Mucosa of descending colon (tissue), 3 donors: ENCODE measurements at places on chromosomes 5 and 9. TPM values are rescaled to one million over a fixed set of nuclear protein-coding genes. Genes with fewer than 3 reads are reported as not detected.
A peak's percentile ranks its signal among the peaks of the same experiment; 100 is the strongest.

NOXA1 gene
- total RNA-seq: 18.0 TPM

DNA sequence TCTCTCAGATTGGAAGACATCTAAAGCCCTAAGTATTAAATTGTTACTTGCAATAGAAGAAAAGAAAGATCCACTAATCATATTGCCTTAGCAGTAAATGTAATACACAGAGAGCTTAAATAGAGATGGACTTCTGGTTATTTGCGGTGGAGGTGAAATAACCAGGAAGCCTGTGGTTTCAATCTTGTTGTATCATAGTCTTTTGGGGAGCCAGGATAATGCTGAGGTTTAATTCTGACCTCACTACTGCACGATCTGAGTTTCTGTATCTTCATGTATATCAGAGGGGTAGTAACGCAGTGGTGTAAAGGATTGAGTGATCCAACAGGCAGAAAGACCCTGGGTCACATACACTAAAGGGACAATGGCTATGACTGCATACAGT is 71.7 kb downstream of the ANKRD55 start:
- no peak for DNase-seq

ANKDD1B gene
- total RNA-seq: 8.0 TPM

LPAR1 gene
- 27.5 TPM for total RNA-seq

OLFML2A gene
- 48.3 TPM for total RNA-seq

GRCh38 chr5:107593009-107593408 is 77.7 kb downstream of the EFNA5 start:
- DNase-seq: no peak

DNA sequence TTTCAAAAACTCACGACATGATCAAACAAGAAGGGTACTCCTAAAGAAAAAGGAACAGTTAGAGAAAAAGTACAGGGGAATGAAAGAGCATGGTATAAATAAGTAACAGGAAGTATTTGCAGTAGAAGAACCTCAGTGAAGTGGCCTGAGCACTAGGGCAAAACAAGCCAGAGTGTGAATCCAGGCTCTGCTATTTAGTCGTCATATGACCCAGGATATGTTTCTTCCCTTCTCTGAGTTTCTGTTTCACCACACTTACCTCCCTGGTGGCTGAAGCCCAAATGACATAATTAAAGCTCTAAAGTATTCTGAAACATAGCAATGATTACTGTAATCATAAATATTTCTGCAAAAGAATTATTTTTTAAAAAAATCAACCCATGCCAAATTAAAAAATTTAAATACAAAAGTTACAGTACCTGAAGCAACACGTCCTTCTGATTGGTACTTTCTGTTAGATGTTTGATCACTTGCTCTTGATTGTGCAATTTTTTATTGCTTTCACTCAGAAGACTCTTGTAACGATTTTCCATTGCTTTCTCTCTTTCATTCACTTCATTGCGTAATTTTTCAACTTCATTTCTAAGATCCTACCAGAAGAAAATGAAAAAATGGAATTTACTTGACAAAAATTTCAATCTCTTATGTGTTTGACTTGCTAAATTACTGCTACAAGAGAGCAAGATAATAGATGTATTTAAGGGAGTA is 88.9 kb downstream of the CDK5RAP2 start:
- DNase-seq: no peak

GRCh38 chr5:62305358-62305714 is 670 bp upstream of the KIF2A start:
- DNase-seq: no peak

SPATA9 gene
- 0.39 TPM for total RNA-seq

GRCh38 chr5:157703736-157704135 is 27.5 kb upstream of the THG1L start:
- DNase-seq: no peak

TMEM174 gene
- not detected for total RNA-seq

PRR7 gene
- 1.2 TPM for total RNA-seq

C7 gene
- 9.2 TPM for total RNA-seq

GRCh38 chr5:65482736-65483545 is 1.2 kb upstream of the ADAMTS6 start:
- peak; percentile 41 for DNase-seq

DNA sequence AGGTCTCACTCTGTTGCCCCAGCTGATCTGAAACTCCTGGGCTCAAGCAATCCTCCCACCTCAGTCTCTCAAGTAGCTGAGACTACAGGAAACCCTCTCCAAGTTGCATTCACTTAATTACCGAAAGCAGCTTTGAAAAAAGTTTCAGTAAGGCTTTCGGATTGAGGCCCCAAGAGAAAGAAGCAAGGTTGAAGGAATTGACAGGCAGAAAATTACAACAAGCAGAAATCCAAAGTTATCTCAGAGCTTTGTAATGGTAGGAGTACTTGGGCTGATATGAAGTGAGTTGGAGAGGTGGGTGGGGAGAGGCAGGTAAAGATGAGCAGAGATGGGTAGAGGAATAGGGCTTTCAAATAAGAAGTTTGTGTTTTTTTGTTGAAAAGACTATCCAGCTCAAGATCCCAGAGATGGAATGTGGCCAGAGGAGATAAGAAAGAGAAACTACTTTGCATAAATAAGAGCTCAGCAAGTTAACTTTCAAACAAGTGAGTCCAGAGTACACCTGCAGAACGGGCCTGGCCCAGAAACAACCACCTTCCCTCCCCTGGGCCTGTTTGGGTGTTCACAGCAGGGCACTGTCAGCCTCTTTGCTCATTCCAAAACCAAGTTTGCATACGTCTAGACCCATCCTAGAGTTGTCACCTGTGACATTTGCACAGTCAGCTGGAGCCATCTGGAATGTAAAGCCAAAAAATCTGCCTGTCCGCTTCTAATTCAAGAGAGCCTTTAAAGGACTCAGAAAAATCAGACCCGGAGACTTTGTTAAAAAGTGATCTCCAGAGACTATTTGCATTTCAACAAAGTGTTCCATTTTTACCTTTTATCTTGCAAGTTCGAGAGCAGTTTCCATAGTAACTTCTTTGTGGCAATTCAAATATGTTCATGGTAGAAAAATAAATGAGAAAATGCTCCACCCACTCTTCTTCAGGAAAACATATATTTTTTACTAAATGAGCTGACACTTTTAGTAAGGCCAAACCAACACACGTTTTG is 2.2 kb upstream of the CLINT1 start:
- DNase-seq: peak; percentile 39

- DNase-seq: no peak
Measured at GRCh38 chr5:55636683-55637082, 75.4 kb downstream of the SLC38A9 start.

DNA sequence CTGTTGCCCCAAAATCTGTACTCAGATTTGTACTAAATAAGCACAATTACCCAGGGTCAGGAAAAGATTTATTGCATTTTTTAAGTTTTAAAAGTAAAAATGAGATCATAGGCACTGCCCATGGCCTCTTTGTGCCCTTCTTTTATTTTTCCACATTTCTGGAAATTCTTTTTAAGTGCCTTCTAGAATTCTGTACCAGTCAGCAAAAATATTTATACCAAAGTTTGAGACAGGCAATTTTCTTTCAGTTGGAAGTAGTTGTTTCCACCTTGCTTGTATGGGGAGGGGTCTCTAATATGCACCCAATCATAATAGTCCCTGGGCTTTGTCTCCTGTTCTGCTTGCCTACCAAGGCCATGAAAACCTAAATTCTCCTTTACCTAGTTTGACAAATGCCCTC is 5.6 kb upstream of the RNF20 start:
- no peak for DNase-seq

- DNase-seq: no peak
Measured at GRCh38 chr9:136700304-136700703, 12.1 kb upstream of the DIPK1B start.

DNA sequence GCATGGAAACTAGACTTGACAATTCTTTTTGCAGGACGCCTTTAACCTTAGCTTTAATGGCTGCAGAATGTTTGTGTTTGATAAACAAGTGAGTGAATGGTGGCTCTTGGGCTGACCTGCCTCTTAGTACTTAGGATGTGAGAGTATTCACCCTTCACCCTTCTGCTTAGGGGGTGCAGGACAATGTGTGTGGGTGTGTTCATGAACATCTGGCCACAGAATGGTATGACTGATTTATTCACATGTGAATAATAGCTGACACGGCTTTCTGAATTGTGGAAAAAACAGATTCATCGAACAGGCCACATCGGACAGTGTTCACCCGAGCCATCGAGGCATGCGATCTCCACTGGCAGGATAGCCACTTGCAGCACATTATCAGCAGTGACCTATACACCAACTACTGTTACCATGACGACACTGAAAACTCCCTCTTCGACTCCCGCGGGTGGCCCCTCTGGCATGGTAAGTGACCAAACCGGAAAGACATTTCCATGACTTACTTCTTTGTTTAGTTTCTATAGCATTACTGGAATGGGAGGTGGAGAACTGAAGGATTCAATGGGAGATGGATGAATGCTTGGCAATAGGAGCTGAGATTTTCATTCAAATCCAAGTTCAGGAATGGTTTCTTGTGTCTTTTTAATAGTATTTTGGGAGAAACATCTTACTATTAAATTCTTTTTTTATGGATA is 193.6 kb downstream of the ZSWIM6 start:
- no peak for DNase-seq

DNA sequence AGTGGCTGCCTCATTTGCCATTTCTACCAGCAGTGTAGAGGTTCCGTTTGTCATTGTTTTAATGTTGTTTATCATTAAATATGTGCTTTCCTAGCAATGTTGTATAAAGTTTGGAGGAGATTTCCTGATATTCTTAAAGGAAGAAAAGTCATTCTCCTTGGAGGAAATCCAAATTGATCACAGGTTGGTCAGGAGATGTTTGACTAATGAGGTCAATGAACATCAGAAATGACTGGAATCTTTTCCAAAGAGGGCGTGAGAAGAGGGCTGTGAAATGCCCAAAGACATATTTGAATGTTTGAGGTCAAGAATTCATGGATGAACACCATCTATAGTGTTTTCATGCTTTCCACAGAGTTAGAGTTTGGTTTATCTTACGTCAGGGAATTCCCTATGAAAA is 471.3 kb downstream of the MAT2B start:
- DNase-seq: no peak

DNA sequence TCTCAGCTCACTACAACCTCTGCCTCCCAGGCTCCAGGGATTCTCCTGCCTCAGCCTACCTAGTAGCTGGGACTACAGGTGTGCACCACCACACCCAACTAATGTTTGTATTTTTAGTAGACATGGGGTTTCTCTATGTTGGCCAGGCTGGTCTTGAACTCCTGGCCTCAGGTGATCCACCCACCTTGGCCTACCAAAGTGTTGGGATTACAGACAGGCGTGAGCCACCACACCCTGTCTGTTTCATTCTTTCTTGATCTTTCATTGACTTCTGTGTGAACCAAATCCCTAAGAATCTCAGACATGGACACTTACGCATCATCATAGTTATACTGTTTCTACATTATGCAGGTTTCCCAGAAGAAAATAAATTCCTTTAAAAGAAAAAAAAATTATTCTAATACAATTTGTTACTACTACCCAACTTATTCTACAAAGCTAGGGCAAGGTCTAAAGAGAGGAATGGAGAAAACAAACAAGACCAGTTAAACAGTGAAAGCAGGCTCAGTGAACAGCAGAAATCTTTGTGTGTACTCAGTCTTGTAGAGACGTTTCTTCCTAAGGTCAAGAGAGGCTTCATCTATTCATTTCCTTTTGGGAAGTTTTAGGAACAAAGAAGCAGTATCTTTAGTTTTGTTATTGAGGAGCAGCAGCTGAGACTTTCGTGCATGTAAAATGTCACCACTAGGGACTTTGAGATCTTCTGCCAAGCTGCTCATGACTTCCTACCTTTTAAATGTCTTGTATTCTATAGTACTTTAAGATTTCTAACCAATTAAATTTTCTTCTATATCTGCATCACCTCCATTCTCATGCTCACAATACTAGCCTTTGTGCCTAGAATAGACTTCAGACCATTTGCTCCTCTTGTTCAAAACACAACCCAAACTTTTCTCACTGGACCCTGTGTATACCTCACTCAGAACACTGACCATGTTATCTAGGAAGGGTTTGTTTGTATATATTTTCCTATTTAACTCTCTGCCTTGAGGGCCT is 5.6 kb upstream of the HMGCR start:
- DNase-seq: no peak

DNA sequence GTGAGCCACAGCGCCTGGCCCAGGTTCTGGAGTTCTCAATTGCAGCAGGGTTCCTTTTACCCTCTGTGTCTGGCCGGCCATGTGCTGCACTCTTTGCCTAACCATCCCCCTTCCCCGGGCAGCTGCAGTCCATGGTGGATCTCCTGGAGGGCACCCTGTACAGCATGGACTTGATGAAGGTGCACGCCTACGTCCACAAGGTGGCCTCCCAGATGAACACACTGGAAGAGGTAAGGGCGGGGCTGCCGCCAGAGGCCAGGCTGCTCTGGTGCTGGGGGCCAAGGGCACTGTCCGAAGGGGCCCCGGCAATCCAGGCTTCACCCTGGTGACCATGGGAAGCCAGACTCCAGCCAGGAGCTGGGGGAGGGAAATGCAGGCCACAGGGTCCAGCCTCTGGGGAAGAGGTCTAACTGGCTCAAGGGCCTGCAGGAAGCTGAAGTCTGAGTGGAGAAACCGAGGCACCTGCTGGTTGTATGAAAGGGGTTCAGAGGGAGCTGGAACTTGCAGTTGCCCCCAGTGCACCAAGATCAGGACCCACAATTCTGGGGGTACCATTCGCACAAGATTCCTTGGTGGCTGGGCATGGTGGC is 18.1 kb downstream of the OLFML2A start:
- peak; percentile 27 for DNase-seq

DNA sequence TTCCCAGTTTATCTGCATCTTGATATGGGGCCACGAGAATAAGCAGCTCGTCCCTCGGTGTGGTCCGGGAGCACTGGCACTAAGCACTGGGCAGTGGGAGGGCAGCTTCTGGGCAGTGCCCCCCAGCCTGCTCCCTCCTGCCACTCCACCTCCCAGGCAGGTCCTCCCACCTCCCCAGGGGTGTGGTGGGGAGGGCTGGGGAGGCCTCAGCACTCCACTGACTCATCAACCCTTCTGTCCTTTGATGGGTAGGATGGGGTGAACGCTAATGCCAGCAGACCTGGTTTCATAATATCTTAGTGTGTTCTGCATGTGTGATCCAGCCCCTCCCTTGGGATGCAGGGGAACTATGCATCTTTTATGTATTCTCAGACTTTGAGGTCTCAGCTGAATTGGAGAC is 62.2 kb upstream of the GNE start:
- no peak for DNase-seq

CFAP90 gene
- total RNA-seq: not detected

SPINK13 gene
- not detected for total RNA-seq

SLC9A3 gene
- 77.7 TPM for total RNA-seq

HNRNPA0 gene
- total RNA-seq: 27.9 TPM

DNA sequence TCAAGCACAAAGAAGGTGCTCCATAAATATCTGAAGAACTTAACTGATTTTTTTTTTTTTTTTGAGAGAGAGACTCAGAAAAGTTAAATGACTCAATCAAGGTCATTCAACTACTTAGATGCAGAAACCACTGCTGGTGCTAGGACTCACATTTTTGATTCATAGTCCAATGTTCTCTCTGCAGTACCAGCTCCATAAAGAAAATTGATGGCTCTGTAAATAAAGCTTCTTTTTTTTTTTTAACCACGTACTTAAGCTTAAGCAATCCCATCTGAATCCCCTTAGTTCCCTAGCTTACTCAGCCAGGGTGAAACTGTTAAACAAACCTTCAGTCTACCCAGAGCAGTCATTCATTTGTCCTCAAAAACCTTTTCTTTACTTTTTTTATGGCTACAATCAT is 657.0 kb upstream of the WWC1 start:
- no peak for DNase-seq

GRCh38 chr5:87825583-87825982 is 412.9 kb upstream of the CCNH start:
- no peak for DNase-seq

NR4A3 gene
- total RNA-seq: 0.51 TPM
